ENCODE measurements at places on chromosomes 1 and 21.

DNA sequence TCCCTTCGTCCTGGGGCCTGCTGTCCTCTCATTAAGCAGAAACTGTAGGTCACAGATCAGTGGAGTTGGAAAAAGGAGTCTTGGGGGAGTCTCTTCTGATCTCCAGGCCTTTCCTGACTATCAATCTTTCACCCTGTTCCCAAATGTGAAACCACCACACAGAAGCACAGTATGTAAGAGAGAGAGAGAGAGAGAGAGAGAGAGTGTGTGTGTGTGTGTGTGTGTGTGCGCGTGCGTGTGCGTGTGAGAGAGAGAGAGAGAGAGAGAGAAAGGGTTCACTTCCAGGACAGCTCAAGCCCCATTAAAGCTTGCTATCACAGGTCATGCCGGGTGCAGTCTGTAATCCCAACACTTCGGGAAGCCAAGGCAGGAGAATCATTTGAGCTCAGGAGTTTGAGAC is 1.5 kb upstream of the TTC24 start:
- DNase-seq = no peak

DNA sequence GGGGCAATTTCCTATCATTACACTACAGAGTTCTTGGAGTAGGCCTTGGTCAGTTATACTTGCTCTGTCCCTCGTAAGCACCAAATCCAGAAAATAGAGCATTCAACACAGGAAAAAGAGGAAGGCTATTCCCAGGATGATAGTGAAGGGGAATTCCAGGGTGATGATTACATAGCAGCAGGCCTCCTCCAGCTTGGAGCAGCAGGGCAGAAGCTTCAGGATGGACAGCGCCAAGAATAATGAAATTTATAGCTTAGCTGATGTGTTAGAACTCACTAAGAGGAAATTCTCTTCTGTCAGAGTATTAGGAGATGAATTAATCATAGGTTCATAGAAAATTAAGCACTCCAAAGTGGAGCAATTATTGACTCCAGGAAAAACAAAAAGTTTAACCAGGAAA is 10.8 kb upstream of the SMAP2 start:
- no peak for DNase-seq

DNA sequence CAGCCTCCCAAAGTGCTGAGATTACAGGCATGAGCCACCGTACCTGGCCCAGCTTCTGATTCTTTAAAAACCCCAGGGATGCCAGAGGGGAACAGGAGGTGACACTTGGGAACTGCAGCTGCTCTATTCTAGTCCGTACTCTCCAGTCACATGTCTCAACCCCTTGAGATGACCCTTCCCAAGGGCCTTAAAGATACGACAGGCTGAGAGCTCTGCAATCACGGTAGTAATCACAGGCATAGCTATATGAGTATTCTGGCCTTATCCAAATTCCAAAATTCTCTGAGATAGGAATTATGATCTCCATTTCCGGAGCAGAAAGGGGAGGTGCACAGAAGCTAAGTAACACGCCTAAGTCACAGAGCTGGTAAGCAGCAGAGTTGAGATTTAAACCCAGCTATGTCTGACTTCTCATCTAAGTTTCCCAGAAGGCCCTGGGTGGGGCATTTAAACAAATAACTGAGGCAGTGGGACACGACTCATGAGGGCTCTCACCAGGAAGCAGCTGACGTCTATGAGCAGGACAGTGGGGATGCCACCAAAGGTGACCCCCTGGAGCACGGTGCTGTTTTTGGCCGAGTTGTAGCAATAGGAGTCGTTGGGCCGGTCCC is 5.2 kb downstream of the TMEM63A start:
- DNase-seq = no peak

DNA sequence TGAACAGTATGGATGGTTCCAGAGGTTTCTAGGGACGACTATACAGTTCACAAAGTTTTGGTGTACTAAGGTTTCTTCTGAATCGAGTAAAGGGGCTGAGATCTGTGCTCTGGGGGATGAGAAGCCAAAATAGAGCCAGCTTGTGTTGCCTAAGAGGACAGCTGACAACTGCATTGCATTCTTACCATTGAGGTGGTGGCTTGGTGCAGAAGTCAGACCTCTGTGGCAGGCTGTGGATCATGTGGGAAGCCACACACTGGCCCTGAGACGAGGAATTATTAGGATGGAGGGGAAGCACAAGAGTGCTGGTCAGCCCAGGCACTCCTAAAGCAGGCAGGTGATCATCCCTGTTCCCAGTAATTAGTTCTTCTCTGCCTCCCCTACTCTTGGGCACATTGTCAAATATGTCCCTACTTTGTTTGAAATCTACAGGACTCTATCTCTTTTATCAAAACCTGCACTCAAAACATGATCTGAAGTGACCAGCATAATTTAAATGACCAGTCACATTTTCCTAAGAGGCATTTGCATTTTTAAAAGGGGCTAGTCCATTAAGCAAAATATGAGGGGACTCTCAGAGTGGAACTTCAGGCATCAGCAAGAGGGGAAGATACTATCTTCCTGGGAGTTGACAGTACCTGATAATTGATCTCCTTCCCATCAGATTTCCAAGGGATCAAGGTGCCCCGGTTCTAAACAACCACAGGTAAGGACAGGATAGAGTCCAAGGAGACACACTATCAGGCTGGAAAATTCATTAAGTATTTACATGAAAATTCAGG is at the start of gene FCRLB:
TSS of gene FCRLB (plus strand) at position 589 of the 782 bp plus-strand sequence. CDS start 1,129 bp downstream, outside the sequence.
- DNase-seq = no peak

DNA sequence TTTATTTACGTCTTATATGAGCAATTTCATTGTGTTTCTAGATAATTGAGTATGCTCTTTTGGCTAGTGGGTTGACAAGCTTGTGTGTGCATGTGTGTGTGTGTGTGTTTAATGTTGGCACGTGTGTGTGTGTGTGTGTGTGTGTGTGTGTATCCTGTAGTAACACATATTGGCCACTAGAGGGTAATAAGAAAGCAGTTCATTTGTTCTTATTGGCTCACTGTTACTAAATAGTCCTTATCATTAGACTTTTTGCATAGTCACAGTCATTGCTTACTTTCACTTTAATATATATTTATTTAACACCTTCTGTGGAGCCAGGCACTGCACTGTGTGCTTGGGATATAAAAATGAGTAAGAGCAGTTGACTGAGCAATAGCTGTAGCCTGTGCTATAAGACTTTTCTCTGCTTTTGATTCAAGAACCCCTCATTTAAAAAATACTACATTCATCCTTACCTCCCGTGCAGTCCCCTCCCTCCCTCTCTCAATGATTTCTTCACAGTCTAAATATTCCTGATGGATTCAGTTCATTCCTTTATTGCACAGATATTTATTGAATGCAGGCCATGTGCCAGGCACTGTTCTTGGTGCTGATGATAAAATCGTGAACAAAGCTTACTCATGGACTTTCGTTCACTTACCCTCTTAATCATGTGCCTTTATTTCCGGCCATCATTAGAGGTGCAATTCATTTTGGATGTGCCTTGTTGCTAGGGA is 96.7 kb downstream of the DYRK1A start:
- peak; percentile 57 for DNase-seq

- DNase-seq = peak; percentile 68
Measured at GRCh38 chr1:197675583-197676208, 99.6 kb downstream of the DENND1B start.

GRCh38 chr1:176206006-176206960 is 803 bp downstream of the COP1 start:
- DNase-seq = no peak

DNA sequence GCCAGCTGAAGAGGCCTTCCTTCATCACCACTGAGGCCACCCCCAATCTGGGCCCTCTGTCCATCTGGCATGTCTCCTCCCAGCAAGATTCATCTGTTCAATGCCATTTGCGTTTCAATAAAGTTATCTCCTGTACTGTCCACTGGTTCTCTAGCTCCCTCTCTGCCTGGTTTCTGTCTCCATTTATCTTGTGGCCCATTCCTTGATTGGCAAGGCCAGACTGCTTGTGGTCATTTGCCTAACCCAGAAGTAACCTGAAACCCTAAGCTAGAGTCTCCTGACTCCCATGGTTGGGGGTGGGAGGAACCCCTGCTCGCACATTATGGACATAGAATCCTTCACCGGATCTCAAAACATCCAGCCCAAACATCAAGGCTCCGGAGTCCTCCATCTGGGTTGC is 2.1 kb upstream of the IPO9 start:
- DNase-seq = no peak

GRCh38 chr1:209443361-209443931 is 140.1 kb upstream of the CAMK1G start:
- DNase-seq = no peak

GRCh38 chr21:28516021-28516420 is 476.7 kb downstream of the LTN1 start:
- no peak for DNase-seq

GRCh38 chr1:183590244-183591191 is at the start of gene NCF2:
NCF2 (minus strand) TSS chr1:183590459; CDS start chr1:183590329, 130 bp downstream.
- no peak for DNase-seq

DNA sequence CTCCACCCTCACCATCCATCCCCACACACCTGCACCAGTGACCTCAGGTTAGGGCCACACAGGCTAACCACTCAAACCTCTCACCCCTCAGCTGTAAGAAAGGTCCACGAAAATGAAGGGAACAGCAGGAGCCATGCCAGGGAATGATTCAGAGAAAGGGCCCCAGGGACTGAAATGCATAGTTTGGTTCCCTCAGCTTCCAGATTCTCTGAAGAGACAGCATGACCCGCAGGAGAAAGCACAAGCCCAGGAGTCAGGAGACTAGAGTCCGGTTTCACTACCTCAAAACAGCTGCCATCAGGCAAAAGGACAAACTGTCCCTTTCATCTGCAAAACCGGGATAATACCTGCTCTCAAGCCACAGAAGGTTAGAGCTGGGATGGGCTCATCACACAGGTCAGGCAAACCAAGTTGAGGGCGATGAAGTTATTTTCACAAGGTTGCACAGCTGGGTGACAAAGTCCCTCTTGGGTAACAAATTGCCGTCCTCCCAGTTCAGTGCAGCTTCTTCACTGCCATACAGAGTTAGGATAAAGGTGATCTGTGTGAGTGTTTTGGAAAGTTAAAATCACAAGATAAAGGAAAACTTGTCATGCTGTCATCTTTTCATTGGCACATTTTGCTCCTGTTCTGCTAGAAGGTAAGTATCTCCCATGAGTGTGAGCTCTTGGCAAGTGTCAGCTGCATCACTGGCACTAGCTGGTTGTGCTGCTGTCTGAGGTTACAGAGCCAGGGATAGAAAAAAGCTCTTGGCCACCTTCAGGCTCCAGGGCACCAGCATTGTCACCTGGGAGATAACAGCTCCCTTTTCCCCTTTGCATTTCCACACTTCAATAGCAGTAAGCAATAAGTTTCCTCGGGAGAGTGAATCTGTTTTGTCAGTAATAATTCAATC is 120.4 kb downstream of the KCNH1 start:
- DNase-seq = no peak

DNA sequence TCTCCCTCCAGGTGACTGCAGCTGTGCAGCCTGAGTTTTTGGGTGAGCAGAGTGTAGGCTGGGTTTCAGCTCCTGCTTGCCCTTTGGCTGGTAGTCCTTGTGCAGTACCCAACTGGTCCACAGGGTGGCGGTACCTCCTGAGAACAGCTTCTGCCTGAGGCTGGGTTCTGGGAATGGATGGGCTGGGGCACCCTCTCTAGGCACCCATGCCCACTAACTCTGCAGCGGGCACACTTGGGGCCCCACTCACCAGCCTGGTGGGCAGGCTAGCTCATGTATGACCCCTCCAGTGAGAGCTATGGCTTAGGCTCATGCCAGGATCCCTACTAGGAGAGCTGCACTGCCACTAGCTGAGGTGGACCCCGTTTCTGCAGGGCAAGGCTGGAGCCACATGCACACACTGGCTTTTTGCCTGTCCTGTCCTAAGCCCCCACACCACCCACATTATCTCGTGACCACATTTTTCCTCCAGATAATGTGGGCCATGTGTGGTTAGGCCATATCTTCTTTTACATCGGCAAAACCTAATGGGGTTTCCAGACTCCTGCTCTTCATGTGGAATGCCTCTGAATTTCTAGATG is 15.5 kb upstream of the GSTM4 start:
- peak; percentile 32 for DNase-seq

- peak; percentile 72 for DNase-seq
Measured at GRCh38 chr1:67561704-67562113, 123.3 kb upstream of the GADD45A start.

GRCh38 chr1:206925106-206925736 is 3.5 kb upstream of the FCMR start:
- DNase-seq = no peak

DNA sequence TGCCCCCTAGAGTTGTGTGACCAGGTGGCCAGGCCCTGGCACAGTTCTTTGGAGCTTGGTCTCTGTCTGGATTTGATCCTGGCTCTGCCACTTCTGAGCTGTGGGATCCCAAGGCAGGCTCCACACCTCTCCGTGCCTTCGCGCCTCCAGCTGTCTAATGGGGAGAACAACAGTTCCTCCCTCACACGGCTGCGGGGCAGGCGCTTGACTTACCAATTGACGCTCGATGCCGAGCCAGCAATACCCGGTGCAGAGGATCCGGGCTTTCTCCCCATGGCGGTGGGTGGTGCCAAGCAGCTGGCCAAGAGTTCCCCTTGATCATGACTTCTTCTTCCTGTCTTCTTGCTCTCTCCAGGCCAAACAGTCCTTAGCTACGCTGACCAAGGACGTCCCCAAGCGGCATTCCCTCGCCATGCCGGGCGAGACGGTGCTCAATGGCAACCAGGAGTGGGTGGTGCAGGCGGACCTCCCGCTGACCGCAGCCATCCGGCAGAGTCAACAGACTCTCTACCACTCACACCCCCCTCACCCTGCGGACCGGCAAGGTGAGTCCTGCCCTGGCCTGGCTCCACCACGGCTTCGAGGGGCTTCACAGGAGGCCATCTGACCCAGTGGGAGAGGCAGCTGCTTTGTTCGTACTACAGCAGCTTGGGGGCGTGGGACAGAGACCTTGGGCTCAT is 97.7 kb upstream of the TMEM51 start:
- no peak for DNase-seq

DNA sequence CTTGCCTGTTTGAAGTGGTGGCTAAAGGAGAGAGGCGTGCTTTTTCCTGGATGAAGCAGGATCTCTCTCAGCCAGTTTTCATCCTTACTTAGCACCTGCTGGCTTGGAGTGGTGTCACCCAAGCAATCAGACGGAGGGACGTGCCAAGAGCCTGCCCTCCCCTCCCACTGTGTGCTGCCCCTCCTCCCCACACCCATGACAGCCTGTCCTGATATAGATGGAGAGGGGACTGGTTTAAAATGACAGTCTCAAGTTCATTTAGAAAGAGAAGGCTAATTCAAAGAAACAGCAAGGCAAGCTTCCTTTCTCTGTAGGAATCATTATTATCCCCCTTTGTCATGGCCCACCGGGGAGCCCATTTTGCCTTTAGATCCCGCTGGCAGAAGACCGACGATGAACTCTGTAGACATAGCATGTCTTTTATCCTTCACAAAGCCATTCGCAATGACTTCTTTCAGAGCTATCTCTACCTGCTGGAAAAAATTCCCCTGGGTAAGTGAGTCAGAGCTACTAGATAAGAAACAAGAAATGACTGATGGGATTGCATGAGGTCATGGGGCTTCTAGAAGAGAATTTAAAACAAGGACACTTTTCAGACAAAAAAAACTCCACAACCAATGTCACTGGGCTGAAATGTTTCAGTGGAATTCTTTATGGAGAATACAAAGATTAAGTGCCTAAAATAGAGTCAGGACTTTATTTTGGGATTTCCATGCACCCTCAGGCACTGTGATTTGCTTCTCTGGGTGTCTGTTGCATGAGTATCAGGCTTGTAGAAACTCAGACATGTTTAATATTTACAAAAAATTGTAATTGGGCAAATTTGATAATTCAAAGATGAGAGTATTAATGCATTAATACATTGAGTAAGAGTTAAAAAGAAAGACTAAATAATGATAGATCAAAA is at the start of gene NTMT2:
TSS of gene NTMT2 (plus strand) at position 190 of the 907 bp plus-strand sequence. CDS start at position 339, 149 bp downstream.
- DNase-seq = no peak
